Hematopoietic multipotent progenitor cell treated with erythropoietin and hydrocortisone succinate and interleukin-3 and kit ligand, for 15 days (in vitro differentiated cells): ENCODE measurements at places on chromosomes 2 and 18.

- no peak for DNase-seq
Measured at GRCh38 chr2:13354031-13354430, 637.3 kb downstream of the TRIB2 start.

DNA sequence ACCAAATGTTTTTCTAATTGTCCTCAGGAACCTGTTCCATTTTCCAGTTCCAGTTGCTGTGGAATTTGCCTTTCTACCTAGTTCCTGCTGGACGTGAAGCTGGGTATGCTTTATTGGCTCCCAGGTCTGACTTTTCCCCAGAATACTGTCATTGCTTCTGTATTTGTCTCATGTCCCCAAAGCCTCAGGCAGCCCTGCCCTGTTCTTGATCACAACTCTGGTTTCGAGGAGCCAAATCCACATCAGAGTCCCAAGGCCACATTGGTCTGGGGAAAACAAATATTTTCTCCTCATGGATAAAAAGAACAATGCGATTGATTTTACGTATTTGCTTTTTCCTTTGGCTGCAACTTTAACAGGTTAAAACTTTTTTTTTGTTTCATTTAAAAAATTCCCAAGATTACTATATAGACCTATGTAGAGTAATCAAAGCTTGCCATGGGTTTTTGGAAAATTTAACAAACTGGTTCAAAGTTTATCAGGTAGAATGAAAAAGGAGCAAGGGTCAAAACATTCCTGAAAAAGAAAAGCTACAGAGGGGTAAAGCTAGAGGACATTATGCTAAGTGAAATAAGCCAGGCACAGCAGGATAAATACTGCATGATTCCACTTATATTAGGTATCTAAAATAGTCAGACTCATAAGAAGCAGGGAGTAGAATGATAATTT, 85.2 kb downstream of the MDH1 start:
- no peak for DNase-seq

GRCh38 chr2:62744603-62745002, 39.1 kb downstream of the EHBP1 start:
- DNase-seq: no peak

- no peak for DNase-seq
Measured at GRCh38 chr2:127665267-127665893, 9.9 kb downstream of the LIMS2 start.

DNA sequence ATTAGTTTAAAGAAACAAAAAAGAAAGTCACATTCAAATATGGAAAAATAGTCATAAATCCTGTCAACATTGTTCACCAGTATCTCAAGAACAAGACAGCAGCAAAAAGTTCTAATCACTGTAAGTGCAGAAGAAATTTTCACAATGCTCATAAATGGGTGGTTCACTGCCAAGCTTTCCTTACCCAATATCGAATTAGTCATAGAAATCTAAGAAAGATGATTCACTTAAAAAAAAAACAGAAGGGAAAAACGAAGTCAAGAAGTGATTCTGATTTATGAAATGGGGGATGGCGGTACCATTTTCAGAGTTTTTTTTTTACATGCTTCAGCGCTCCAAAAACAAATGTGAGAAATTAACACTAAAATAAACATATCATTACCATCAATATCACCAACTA, 156.7 kb downstream of the EXOC6B start:
- no peak for DNase-seq

- DNase-seq: no peak
Measured at GRCh38 chr18:56900195-56901094, 246.4 kb upstream of the BOD1L2 start.
